ENCODE measurements at places on chromosomes 4 and X. TPM values are rescaled to one million over a fixed set of nuclear protein-coding genes. Genes with fewer than 3 reads are reported as not detected.
A peak's percentile ranks its signal among the peaks of the same experiment; 100 is the strongest.

- no peaks in the 10 kb centered on the region for H3K27me3 ChIP-seq
- no peak overlapping the region for H3K4me3 ChIP-seq
- no peaks in the 10 kb centered on the region for H3K4me1 ChIP-seq
- H3K27ac ChIP-seq, result no peak overlapping the region
- no peaks in the 10 kb centered on the region for H3K36me3 ChIP-seq
These were observed 672.2 kb downstream of the TRAM1L1 start for GRCh38 chr4:116413222-116413621.

- no peaks in the 10 kb centered on the region for H3K27me3 ChIP-seq
- no peaks in the 10 kb centered on the region for H3K36me3 ChIP-seq
- no peak for DNase-seq
- no peak overlapping the region for H3K4me3 ChIP-seq
- no peak overlapping the region for H3K27ac ChIP-seq
- H3K4me1 ChIP-seq, result no peaks in the 10 kb centered on the region
These were observed 144.8 kb downstream of the FAT4 start for GRCh38 chr4:125459531-125459930.

DNA sequence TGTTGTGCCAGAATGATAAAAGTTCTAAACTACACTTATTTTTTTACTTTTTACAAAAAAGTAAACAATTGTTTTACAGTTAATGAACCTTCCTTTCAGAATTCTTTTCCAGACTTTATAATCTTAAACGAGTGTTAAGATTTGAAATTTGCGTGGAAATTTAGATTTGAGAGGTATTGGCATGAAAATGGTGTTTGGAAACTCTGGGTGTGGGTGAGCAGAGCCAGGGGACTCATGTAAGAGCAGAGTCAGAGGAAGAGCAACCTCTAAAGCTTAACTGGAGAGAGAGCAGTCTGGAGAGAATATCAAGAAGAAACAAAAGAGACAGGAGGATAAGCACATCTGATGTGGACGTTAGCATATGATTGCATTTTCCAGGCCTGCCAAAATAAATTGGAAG is 48.2 kb downstream of the MMRN1 start:
- H3K27me3 ChIP-seq, result peaks cover 8% of the 10 kb centered on the region
- H3K27ac ChIP-seq, result no peak overlapping the region
- no peaks in the 10 kb centered on the region for H3K4me1 ChIP-seq
- no peak for DNase-seq
- no peak overlapping the region for H3K4me3 ChIP-seq

- H3K36me3 ChIP-seq, result peaks cover 8% of the 10 kb centered on the region
- H3K4me1 ChIP-seq, result no peaks in the 10 kb centered on the region
- H3K27ac ChIP-seq, result no peak overlapping the region
- H3K27me3 ChIP-seq, result no peaks in the 10 kb centered on the region
- H3K4me3 ChIP-seq, result no peak overlapping the region
These were observed 11.0 kb downstream of the PKD2 start for GRCh38 chr4:88018466-88018865.

DNA sequence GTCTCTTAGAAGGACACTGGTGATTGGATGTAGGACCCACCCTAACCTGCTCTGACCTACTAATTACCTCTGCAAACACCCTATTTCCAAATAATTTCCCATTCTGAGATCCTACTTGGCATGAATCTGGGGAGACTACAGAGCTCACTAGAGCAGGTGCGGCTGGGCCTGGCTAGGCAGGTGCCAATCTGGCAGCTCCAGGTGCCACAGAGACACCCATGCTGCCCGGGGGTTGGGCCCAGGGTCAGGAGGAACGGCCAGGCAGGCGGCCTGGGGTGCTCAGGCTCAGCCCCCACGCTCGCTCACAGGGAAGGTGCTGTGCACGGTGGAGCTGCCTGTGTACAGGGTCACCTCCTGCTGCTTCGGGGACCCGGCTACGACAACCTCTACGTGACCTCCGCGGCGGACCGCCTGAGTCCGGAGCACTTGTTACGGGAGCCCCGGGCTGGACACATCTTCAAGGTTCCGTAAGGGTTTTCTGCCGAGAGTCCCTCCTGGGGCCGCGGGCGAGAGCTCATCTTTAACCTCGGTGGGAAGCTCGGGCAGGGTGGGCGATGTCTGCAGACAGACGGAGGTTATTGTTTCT is 26.5 kb upstream of the PLCXD1 start:
- H3K27me3 ChIP-seq, result no peaks in the 10 kb centered on the region
- H3K36me3 ChIP-seq, result peaks cover 24% of the 10 kb centered on the region
- DNase-seq, result no peak
- peaks cover 23% of the 10 kb centered on the region for H3K4me1 ChIP-seq
- H3K27ac ChIP-seq, result no peak overlapping the region
- H3K4me3 ChIP-seq, result no peak overlapping the region

- no peaks in the 10 kb centered on the region for H3K36me3 ChIP-seq
- DNase-seq, result no peak
- H3K4me3 ChIP-seq, result no peak overlapping the region
These were observed 30.8 kb downstream of the COMMD8 start for GRCh38 chr4:47432749-47433148.

- no peaks in the 10 kb centered on the region for H3K27me3 ChIP-seq
- H3K4me1 ChIP-seq, result peaks cover 35% of the 10 kb centered on the region
- peak; percentile 55 for DNase-seq
- H3K27ac ChIP-seq, result peak overlapping the region; percentile 94
- peak overlapping the region; percentile 55 for H3K4me3 ChIP-seq
These were observed 45.8 kb upstream of the MSANTD1 start for GRCh38 chr4:3202836-3203820.

DNA sequence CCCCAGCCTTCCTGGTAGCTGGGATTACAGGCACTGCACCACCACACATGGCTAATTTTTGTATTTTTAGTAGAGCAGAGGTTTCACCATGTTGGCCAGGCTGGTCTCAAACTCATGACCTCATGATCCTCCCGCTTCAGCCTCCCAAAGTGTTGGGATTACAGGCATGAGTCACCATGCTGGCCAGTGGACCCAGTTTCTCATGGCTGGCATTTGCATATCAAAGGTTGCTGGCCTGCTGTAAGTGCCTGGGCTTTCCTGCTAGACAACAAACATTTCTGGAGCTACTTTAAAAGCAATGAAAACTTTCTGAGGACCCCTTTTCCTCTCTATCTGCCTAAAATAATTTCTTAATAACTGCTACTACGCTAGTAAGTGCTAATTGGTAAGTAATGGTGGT is 228.2 kb downstream of the PCDH10 start:
- no peaks in the 10 kb centered on the region for H3K36me3 ChIP-seq
- no peaks in the 10 kb centered on the region for H3K4me1 ChIP-seq
- H3K4me3 ChIP-seq, result no peak overlapping the region
- H3K27me3 ChIP-seq, result no peaks in the 10 kb centered on the region
- no peak overlapping the region for H3K27ac ChIP-seq

DNA sequence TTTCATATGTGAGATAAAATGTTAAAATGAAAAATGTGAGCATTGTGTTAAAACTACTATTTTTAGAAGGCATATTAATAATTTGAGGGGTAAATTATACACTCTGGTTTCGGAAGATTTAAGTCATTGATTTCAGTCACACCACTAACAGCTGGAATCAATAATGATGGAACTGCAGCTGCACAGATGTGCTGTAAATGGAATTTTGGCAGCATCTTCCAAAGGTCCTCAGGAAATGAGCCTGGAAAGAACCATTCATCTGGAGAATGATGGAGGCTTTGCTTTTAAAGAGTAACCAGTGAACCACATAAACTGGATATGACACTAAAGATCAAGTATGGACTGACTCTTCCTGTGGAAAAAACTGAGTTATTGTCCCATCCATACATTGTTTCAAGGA is 759.0 kb upstream of the EPHA5 start:
- no peaks in the 10 kb centered on the region for H3K4me1 ChIP-seq
- H3K27me3 ChIP-seq, result no peaks in the 10 kb centered on the region
- DNase-seq, result no peak
- no peak overlapping the region for H3K4me3 ChIP-seq

DNA sequence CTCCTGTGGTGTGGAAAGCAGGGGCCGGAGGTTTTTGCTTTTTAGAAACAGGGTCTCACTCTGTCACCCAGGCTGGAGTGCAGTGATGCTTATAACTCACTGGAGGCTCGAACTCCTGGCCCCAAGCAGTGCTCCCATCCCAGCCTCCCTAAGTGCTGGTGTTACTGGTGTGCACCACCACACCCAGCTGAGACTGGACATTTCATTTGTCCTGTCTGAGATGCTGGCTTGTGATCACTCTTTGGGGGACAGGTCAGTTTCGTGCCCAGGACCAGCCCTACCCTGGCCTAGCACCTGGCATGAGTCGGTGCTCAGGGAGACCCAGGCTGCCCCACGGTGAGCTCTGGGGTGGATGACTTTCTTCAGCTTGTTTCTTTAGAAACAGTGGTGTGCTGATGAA is 11.3 kb downstream of the PSAPL1 start:
- no peaks in the 10 kb centered on the region for H3K4me1 ChIP-seq
- H3K27me3 ChIP-seq, result no peaks in the 10 kb centered on the region
- no peak overlapping the region for H3K4me3 ChIP-seq
- H3K36me3 ChIP-seq, result no peaks in the 10 kb centered on the region
- DNase-seq, result no peak

- H3K4me1 ChIP-seq, result peaks cover 8% of the 10 kb centered on the region
- DNase-seq, result peak; percentile 24
- no peaks in the 10 kb centered on the region for H3K36me3 ChIP-seq
- H3K4me3 ChIP-seq, result no peak overlapping the region
- H3K27ac ChIP-seq, result no peak overlapping the region
- peaks cover 11% of the 10 kb centered on the region for H3K27me3 ChIP-seq
These were observed 33.4 kb downstream of the C4orf54 start for GRCh38 chr4:99624141-99624719.

DNA sequence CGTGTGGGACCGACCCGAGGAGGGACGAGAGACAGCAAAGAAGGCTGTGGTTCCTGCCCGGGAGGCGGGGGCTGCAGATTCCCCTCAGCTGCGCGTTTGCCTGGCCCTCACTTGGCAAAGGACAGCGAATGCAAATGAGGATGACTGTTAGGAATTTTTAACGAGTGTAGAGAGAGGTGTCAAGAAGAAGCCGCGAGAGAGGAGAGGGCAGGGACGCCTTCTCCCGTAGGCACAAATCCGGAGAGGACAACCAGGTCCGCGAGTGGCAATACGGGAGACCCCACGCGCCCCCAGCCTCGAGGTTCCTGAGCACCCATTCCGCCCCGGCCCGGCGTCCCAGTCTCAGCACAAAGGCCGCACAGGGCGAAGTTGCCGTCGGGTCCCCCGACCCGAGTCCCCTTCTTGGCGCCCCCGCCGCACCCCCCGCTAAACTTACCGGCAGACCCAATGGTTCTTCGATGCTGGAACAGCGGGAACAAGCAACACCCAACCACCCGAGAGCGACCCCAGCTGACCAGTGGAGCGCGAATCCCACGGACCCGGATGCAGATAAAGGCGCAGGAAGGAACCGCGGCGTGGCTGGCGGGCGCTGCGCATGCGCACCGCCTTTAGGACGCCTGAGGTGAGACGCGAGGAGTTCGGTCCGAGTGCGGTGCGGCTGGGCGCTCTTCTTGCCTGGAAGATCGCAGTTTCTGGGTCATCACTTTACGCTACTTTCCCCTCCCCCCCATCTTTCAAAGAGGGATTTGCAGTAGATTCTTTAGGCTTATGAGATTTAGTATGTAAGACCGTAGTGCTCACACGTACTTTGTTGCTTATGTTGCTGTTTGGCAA is at the start of gene GNPDA2:
GNPDA2 (minus strand) TSS at position 519 of the 834 bp plus-strand sequence. CDS start 4,349 bp downstream, outside the sequence.
- peak within 1 kb of the TSS; percentile 91 for H3K4me3 ChIP-seq
- DNase-seq, result peak; percentile 86
- H3K27me3 ChIP-seq, result no peaks in the 10 kb centered on the region
- H3K27ac ChIP-seq, result peak within 1 kb of the TSS; percentile 91
- peaks cover 2% of the 10 kb centered on the region for H3K36me3 ChIP-seq

DNA sequence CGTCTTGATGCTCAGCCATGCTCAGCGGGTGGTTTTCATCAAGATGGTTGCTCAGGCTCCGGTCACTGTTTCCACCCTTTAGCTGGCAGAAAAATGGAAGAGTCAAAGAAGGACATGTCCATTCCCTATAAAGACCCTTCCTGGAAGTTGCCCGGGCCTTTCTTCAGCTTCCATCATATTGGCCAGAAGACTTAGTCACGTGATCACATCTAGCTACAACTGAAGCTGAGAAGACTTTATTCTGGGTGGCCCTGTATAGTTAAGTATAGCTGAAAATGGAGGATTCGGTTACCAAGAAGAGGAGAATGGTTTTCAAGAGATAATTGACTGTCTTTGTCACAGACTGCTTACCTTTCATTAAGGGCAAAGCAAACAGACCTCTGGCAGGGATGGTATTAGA is 296.7 kb upstream of the CASK start:
- no peaks in the 10 kb centered on the region for H3K36me3 ChIP-seq
- no peaks in the 10 kb centered on the region for H3K4me1 ChIP-seq
- no peak overlapping the region for H3K27ac ChIP-seq
- H3K27me3 ChIP-seq, result no peaks in the 10 kb centered on the region
- H3K4me3 ChIP-seq, result no peak overlapping the region
- no peak for DNase-seq

- H3K4me3 ChIP-seq, result no peak overlapping the region
- no peak overlapping the region for H3K27ac ChIP-seq
- H3K4me1 ChIP-seq, result no peaks in the 10 kb centered on the region
- no peak for DNase-seq
These were observed 246.6 kb upstream of the AADAT start for GRCh38 chr4:170336238-170336775.

DNA sequence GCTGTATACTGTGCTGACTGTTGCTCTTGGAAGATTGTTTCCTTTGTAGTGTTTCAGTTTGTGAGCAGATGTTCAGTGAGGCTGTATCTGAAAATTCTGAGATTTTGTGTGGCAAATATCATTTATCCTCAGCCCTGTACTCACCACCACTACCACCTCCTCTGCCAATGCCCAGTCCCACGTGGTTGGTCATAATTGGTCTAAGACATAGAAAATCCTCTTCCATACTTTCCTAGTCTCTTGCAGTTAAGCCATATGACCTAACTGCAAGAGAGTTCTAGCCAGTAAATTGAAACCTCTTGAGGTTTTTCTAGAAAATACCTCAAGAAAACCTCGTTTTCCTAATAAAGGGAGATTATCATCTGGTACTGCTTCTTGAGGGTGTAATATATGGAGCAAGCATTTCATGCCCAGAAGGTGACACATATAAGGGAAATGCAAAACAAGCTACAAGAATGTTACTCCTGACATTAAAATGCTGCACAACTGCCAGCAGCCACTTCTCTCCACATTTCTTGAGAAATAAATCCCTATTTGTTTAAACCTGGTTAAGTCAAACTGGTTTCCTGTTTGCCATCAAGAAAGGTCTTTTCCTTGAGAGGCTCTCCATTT is 32.8 kb downstream of the ABCE1 start:
- peaks cover 71% of the 10 kb centered on the region for H3K36me3 ChIP-seq
- peak overlapping the region; percentile 21 for H3K4me3 ChIP-seq

DNA sequence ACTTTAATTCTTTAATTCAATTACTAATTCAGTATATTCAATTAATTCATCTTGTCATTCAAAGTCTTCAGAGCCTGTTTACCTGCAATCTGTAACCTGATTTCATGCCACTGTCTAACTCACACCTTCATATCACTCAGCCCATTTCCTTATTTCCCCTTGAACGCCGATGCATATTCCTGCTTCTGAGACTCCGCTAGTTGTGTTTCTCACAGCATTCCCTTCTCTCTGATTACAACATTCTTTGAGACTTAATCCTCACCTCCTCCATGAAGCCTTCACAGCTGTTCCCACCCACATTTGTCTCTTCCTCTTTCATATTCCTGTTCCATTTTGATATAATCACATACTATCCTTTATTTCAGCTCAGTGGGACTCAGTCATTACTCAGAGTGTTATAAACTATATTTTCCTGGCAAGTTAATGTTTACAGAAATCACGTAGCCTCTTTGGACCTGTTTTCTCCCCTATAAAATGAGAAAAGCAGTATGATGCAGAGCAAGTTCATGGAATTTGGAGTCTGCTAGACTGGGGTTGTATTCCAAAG is 69.0 kb downstream of the MAP9 start:
- no peaks in the 10 kb centered on the region for H3K36me3 ChIP-seq
- no peak for DNase-seq
- no peak overlapping the region for H3K4me3 ChIP-seq
- H3K27me3 ChIP-seq, result no peaks in the 10 kb centered on the region
- H3K27ac ChIP-seq, result no peak overlapping the region

ACE2 gene
- not detected for total RNA-seq

ITM2A gene
- 74.3 TPM for total RNA-seq

ZNF141 gene
- 31.5 TPM for total RNA-seq

RTL9 gene
- not detected for total RNA-seq

RIBC1 gene
- total RNA-seq, result 1.1 TPM
